ENCODE measurements at places on chromosomes 5 and 9. TPM values are rescaled to one million over a fixed set of nuclear protein-coding genes. Genes with fewer than 3 reads are reported as not detected.

- no peak for DNase-seq
Observed at GRCh38 chr5:112355058-112355685, 63.9 kb downstream of the EPB41L4A start.

DNA sequence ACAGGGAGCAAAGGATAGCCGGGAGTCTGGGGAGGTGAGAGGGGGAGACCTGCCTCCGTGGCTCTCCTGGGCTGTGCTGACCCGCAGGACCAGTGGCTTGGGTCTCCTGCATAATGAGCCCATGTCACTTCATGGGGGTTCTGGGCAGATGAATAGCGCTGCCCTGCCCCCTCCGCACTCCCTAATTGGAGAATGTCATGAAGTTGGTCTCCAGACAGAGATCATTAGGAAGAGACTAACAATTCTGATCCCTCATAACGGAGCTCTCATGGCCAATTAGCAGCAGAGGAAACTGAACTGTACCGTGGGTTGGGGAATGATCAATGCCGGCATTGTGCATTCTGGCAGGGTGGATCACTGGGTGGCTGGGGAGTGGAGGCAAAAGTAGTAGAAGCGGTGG is 186.1 kb downstream of the FSTL4 start:
- no peak for DNase-seq

DNA sequence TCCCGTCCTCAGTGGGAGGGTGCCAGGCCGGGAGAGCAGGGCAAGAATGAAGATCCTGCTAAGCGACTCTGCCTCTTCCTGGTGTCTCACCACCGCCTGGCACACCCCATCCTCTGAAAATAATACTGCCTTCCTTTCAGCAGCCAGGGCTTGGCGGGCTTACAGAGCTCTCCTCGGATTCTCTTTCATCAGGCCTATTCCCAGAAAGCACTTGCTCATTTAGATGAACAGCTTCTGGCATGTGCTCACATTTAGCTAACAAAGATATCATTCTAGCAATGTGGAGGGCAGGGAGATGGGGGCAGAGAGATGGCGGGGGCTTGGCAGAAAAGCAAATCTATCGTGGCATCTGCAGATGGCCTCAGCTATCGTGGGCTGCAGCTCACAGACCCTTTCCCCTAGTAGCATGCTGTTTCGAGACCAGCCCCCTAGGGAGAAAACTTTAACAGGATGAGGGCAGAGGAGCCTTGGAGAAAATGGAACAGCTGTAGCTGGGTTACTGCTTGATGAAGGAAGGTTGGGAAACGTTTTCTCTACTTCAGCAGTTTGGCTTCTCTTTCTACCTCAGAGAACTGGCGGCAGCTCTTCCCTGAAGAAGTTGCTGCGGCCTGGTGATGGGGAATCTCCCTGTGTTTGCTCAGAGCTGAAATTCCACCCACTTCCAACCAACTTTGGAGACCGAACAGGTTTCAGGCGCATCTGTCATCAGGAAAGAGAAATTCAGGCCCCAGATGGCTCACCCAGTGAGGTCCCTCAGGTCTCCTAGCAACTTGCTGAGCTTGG is 102.1 kb downstream of the TMEM174 start:
- no peak for DNase-seq

DNA sequence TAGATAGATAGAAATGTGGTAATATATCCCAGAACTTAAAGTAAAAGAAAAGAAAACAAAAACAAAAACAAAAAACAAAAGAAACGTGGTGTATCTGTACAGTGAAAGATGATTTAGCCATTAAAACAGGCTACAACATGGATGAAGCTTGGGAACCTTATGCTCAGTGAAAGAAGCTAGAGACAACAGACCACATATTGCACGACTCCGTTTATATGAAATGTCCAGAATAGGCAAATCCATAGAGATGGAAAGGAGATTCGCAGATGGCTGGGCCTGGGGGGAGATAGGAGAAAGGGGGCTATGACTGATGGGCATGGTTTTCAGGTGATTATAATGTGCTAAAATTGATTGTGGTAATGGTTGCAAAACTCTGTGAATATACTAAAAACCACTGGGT is 86.6 kb downstream of the ROR2 start:
- DNase-seq, result no peak

GRCh38 chr9:14191512-14191911 is 122.4 kb downstream of the NFIB start:
- DNase-seq, result no peak

- no peak for DNase-seq
Observed at GRCh38 chr5:178542455-178542854, 47.7 kb downstream of the COL23A1 start.

- peak; percentile 72 for DNase-seq
Observed at GRCh38 chr9:117704024-117704575, at the start of gene TLR4. Gene TLR4 (plus strand): TSS chr9:117704403. CDS start chr9:117704473, 70 bp downstream.

- no peak for DNase-seq
Observed at GRCh38 chr5:132114150-132115121, 40.8 kb downstream of the CSF2 start.

DNA sequence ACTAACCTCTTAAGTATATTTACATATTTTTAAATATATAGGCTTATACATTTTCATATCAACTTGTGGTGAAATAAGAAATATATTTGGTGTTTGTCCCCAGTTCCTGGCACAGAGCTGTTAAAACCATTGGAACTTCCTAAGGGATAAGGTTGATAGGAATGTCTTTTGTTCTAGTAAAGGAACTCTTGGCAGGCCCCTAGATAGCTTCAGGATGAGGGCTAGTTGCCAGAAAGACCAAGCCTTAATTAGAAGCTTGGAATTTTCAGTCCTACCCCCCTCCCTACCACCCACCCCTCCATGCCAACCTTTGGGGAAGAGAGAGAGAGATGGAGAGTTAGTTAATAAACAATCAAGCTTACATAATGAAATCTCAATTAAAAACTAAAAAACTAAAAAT is 638.6 kb upstream of the ACO1 start:
- no peak for DNase-seq

DNA sequence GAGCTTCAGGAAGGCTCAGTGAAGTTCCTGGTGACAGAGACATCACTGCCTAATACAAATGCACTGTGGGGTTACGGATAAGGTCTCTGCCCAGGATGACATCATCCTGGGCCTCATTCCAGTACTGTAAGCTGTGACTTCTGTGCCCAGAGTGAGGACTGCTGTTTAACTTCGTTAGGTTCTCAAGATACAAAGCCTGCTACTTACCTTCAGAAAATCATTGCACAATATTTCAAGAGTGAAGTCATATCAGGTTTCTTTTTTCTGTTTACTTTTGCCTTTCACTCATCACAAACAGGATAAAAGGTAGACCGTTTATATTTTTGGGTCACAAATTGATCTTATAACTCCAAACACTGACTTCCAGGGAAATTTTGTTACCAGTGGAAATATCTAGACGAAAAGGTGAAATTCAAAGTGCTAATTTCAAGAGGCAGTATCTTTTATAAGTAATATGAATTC is 241.2 kb downstream of the PIK3R1 start:
- DNase-seq, result no peak

DNA sequence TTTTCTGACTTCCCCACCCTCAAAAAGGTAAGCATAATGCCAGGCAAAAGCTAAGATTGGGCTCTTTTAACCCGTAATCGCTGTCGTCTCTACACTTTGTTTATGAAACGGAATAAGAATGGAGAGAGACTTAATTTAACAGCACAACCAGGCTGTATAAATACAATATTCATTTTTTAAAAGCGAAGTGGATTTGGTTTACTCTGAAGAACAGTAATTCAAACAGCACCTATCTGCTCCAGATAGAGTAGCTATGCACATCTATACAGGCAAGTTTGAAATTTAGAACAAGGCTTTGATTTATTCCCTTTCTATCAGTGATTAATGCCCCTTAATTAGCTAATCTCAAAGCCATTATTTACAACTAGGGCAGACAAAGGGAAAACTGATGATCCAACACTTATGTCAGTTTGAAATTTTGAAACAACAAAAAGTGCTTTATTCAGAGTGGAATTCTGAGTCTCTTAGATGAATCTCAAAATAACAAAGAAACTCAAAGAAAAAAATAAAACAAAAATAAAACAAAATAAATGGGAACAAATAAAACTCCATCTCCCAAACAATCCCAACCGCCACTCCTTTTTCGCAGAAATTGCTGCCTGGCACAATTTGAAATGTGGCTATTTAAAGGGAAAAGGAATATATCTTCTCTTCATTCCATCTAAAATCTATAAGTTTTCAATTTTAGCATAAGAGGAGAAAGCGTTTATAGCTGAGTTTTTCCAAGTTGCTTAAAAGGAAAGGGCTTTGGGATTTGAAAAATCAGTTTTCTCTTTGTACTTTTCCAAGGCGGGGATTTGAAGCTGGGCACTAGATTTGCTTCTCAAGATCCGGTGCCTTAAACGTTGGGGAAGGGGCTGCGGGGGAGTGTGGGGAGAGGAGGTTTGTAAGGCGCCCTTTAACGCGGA is 298.6 kb downstream of the PARP8 start:
- no peak for DNase-seq

DNA sequence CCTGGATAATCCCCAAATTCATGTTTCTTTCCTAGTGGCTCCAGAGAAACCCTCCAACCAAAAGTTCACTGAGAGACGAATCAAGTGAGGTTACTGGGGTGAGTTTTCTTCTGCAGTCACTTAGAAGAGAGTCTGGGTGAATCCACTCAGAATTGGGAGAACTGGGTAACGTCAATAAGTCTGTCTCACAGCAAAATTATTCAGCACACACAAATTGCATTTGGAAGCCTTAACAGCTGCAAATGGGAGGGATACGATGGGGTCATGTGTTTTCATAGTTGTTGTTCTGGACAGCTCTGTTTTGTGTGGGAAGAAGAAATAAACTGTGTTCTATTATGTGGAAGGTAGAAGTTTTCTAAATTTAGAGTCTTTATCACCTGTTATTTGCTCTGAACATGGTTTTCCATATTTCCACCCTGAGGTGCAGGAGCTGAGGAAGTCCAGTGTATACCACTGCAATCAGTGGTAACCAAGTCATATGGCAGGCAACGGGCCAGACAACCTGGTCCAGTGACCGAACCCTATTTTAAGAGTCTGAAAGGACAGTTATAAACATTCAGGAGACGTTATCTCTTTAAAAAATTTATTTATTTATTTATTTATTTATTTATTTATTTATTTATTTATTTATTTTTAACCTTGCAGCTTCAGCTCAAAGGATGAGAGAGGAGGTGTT is 21.9 kb downstream of the MARCHF3 start:
- no peak for DNase-seq

- no peak for DNase-seq
Observed at GRCh38 chr5:170143710-170144109, 38.0 kb downstream of the FOXI1 start.

DNA sequence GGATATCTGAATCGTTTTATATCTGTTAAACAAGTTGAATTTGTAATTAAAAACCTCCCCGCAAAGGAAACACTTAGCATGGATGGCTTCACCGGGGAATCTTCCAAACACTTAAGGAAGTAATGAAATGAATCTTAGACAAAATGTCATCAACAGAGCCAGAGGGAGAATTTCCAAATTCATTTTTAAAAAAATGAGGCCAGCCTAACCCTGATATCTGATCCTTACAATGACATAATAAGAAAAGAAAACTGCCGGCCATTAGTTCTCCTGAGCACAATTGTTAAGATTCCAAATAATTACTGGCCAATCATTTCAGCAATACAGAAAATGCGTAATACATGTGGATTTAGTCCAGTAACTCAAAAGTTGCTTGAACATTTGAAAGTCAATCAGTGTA is 6.1 kb upstream of the KIF12 start:
- DNase-seq, result no peak

- DNase-seq, result no peak
Observed at GRCh38 chr5:100852988-100853449, 50.1 kb downstream of the ST8SIA4 start.

- DNase-seq, result peak; percentile 88
Observed at GRCh38 chr9:127919253-127919815, 2.5 kb upstream of the ST6GALNAC4 start.

DNA sequence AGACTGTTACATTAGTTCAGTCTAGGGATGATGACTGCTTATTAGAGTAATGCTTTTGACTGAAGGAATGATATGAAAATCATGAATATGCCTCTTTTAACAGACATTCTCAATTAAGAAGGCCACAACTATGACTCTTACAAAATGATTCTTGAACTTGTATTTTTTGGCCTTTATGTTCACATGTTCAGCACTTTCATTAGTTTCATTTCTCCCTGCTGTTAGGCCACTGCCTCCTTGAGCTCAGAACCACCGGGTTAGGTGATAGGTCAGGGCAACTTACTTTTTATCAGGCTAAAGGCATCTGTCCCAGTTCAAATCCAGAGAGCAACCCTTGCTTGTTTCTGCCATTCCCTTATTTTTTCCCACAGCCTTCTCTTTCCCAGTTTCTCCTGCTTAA is 235.2 kb upstream of the ELL2 start:
- no peak for DNase-seq

DNA sequence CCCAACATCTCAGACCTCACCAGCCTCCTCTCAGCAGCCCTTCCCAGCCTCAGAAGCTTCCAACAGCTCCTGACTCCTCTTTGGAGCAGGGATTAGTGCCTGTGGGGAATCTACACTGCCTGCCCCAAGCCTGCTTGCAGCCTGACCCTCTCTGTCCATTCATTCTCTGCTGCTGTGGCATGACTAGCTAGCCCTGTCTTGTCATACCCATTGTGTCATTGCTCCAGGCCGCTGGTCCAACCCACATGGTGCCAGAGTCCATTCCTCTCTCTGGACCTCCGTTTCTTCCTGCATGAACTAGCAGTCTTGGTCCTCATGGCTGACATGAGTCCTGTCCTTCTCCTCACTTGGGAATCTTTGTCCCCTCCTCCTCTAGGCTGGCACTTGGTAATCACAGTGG is 12.8 kb upstream of the RXRA start:
- no peak for DNase-seq

- DNase-seq, result no peak
Observed at GRCh38 chr5:128197896-128198522, 114.4 kb downstream of the SLC12A2 start.

- DNase-seq, result no peak
Observed at GRCh38 chr9:110807956-110808598, 139.5 kb downstream of the MUSK start.

DNA sequence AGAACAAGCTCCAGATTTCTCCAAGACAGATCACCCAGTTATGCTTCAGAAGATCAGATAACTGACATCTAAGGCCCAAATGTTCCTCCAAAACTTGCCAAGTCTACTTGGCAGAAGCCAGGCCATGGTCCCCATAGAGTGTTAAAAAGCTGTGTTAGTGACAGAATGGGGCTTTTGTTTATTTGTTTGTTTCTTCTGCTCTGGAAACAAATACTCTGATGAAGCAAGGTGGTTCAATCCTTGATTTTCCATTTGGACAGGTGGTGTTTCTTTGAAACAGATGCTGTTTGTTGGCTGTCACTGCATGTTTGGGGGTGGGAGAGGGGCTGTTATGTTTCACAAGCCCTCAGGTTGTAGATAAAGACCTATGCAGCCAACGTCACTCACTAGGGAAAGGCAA is 264.0 kb downstream of the FAM114A2 start:
- DNase-seq, result no peak

GPR21 gene
- total RNA-seq, result 2.6 TPM

KIF20A gene
- total RNA-seq, result 1.4 TPM

SLC34A3 gene
- not detected for total RNA-seq

MARVELD2 gene
- total RNA-seq, result 63.1 TPM
